ENCODE measurements at places on chromosomes 2 and 18. TPM values are rescaled to one million over a fixed set of nuclear protein-coding genes. Genes with fewer than 3 reads are reported as not detected.

The POTEC gene
- not detected for total RNA-seq

The LHCGR gene
- not detected for total RNA-seq

The FOXD4L1 gene
- total RNA-seq, result 0.49 TPM

The FAP gene
- total RNA-seq, result 47.1 TPM

The ERFE gene
- total RNA-seq, result 0.85 TPM

The TMEM37 gene
- total RNA-seq, result 13.6 TPM

- H3K27me3 ChIP-seq, result no peaks in the 10 kb centered on the region
- H3K27ac ChIP-seq, result no peak overlapping the region
- no peak for DNase-seq
- H3K4me1 ChIP-seq, result no peaks in the 10 kb centered on the region
- H3K4me3 ChIP-seq, result no peak overlapping the region
These were observed 45.8 kb downstream of the GALNT13 start for GRCh38 chr2:153917570-153917969.

GRCh38 chr2:5846881-5847280 lies 154.7 kb downstream of the SOX11 start:
- no peaks in the 10 kb centered on the region for H3K36me3 ChIP-seq
- no peak overlapping the region for H3K4me3 ChIP-seq
- peaks cover 4% of the 10 kb centered on the region for H3K27me3 ChIP-seq
- H3K4me1 ChIP-seq, result peaks cover 19% of the 10 kb centered on the region

GRCh38 chr2:110667071-110667470 lies 10.8 kb downstream of the BUB1 start:
- no peaks in the 10 kb centered on the region for H3K27me3 ChIP-seq
- DNase-seq, result no peak
- H3K4me3 ChIP-seq, result no peak overlapping the region
- no peak overlapping the region for H3K27ac ChIP-seq
- peaks cover 35% of the 10 kb centered on the region for H3K36me3 ChIP-seq
- peaks cover 11% of the 10 kb centered on the region for H3K4me1 ChIP-seq

- no peak overlapping the region for H3K27ac ChIP-seq
- H3K27me3 ChIP-seq, result no peaks in the 10 kb centered on the region
- no peak overlapping the region for H3K4me3 ChIP-seq
- DNase-seq, result no peak
- no peaks in the 10 kb centered on the region for H3K4me1 ChIP-seq
These were observed 334.6 kb upstream of the MGAT5 start for GRCh38 chr2:133919285-133919684.

DNA sequence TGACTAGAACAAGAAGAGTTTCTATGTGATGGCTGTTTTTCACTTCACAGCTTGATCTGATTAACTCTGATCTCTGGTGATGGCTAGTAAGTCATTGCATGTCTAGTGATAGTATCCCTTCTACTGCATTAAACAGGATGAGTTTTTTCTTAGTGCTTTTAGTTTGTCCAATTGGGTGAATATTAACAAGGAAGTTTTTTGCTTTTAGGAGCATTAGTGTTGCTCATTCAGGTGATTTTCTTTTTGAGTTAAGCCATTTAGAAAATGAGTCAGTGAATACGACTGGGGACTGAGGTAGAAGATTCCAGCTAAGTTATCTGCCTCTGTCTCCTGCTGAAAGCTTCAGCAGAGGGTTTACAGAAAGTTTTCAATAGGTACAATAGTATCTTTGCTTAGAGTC lies 306.7 kb downstream of the PIK3C3 start:
- no peak overlapping the region for H3K4me3 ChIP-seq
- no peak for DNase-seq
- H3K4me1 ChIP-seq, result no peaks in the 10 kb centered on the region
- H3K27ac ChIP-seq, result no peak overlapping the region
- H3K36me3 ChIP-seq, result no peaks in the 10 kb centered on the region
- H3K27me3 ChIP-seq, result no peaks in the 10 kb centered on the region

- no peak for DNase-seq
- H3K27me3 ChIP-seq, result no peaks in the 10 kb centered on the region
- no peak overlapping the region for H3K4me3 ChIP-seq
- H3K4me1 ChIP-seq, result peaks cover 34% of the 10 kb centered on the region
- H3K27ac ChIP-seq, result no peak overlapping the region
These were observed 61.8 kb downstream of the CDH2 start for GRCh38 chr18:28115149-28115550.

DNA sequence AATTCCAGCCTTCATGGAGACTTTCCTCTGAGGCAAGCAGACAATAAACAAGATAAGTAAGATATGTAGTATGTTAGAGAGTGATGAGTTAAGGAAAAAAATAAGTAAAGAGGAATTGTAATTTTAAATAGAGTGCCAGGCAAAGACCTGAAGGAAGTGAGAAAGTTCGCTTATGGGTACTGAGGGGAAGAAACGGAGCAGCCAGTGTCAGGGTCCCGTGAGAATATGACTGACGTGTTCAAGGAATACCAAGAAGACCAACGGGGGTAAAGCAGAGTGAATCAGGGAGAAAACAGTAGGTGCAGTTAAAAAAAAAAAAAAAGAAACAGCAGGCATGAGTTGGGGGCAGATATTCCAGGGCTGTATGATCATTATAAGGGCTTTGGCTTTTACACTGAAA lies 45.1 kb downstream of the ARHGEF33 start:
- H3K4me3 ChIP-seq, result no peak overlapping the region
- H3K4me1 ChIP-seq, result peaks cover 2% of the 10 kb centered on the region
- H3K27ac ChIP-seq, result no peak overlapping the region
- no peaks in the 10 kb centered on the region for H3K36me3 ChIP-seq

GRCh38 chr2:175151791-175152190 lies 16.2 kb downstream of the ATF2 start:
- H3K27ac ChIP-seq, result no peak overlapping the region
- H3K36me3 ChIP-seq, result peaks cover 15% of the 10 kb centered on the region
- no peak for DNase-seq
- peaks cover 6% of the 10 kb centered on the region for H3K4me1 ChIP-seq

GRCh38 chr18:25345081-25345866 lies 6.7 kb downstream of the ZNF521 start:
- no peak overlapping the region for H3K4me3 ChIP-seq
- no peak for DNase-seq
- H3K4me1 ChIP-seq, result peaks cover 28% of the 10 kb centered on the region
- H3K27ac ChIP-seq, result no peak overlapping the region
- H3K36me3 ChIP-seq, result no peaks in the 10 kb centered on the region

GRCh38 chr18:69945220-69946114 lies 2.2 kb downstream of the CD226 start:
- no peak overlapping the region for H3K4me3 ChIP-seq
- no peak for DNase-seq
- H3K4me1 ChIP-seq, result peaks cover 3% of the 10 kb centered on the region
- no peaks in the 10 kb centered on the region for H3K36me3 ChIP-seq

GRCh38 chr18:41482501-41482900 lies 472.5 kb upstream of the PIK3C3 start:
- no peak overlapping the region for H3K27ac ChIP-seq
- no peak for DNase-seq
- H3K36me3 ChIP-seq, result peaks cover 4% of the 10 kb centered on the region
- H3K4me3 ChIP-seq, result no peak overlapping the region
- H3K4me1 ChIP-seq, result no peaks in the 10 kb centered on the region

DNA sequence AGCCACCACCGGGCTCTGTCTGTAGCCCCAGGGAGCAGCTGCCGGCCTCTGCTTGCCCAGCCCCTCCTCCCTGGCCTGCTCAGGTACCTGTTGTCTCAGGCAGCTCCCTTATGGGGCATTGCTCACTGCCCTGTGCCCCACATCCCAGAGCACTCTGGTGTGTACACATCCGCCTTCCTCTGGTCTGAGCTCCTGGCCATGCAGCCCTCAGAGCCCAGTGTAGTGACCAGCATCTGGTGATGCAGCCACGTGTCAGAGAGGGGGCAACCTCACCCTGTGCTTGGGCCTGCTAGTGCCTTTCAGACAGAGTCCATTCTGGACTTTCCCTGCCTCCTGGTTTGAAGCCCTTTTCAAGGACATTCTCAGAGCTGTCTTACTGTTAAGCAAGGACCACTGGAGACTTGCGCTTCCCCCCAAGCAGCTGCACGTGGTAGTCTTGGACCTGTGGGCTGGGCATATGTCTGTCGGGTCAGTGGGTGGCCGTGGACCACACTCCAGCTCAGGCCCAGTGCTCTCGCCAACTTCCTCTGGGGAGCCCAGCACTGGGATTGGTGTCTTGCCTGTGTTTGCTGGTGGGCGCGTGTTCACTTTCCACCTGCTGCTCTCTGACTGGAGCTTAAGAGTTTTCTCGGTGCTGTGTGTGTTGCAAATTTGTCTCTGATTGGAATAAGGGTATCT lies 30.7 kb downstream of the DGKD start:
- no peaks in the 10 kb centered on the region for H3K27me3 ChIP-seq
- H3K4me1 ChIP-seq, result peaks cover 44% of the 10 kb centered on the region
- H3K36me3 ChIP-seq, result no peaks in the 10 kb centered on the region
- H3K4me3 ChIP-seq, result no peak overlapping the region
- DNase-seq, result no peak

DNA sequence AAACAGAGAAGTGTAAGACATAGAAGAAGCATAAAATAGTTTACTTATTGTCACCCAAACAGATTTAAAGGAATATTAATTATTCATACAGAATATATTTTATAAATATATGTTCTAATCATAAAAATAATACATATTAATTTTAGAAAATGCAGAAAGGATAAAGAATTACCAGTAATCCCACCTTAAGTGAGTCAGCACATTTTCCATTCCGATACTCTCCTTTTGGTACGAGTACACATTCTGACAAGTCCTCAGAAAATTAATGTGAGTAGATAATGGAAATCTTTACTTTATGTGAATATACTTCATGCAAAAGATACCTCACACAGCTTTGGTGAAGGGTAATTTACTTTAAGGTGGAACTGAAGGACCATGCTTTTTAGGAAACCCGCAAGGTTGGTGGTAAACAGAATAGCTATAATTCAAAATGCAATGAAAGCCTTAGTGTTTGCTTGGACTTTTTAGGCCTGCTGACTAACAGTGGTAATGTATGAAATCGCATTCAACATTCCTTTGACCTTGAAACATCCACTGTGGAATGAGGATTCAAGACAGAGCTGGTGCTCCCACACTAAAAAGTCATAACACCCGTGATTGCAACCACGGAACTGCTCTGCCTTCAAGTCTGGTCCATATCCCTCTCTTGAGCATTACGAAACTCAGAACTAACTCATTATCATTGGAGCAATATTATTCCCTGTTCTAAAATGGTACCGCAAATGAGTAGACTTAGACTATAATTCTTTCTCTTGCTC lies 28.1 kb upstream of the HTR2B start:
- H3K27ac ChIP-seq, result peak overlapping the region; percentile 59
- H3K27me3 ChIP-seq, result no peaks in the 10 kb centered on the region
- no peak overlapping the region for H3K4me3 ChIP-seq
- H3K36me3 ChIP-seq, result peaks cover 4% of the 10 kb centered on the region

DNA sequence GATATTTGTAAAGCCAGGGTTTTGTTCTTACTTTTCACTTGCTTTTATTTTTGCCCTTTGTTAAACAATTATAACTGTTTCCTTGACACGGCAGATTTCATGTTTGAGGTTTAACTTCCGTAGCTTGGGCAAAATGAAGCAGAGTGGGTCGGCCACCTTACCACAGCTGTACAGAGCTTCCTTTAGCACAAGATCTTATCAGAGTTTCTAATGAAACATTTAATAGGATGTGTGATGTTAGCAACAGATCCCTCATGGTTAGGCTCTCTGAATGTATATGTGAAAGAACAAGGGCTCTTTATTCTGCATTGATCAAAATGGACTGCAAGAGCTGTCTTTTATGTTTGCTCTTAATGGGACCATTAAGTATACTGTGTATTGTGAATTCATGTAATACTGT lies 22.3 kb downstream of the RNF125 start:
- DNase-seq, result no peak
- no peak overlapping the region for H3K27ac ChIP-seq
- no peaks in the 10 kb centered on the region for H3K27me3 ChIP-seq
- no peaks in the 10 kb centered on the region for H3K4me1 ChIP-seq
- peaks cover 3% of the 10 kb centered on the region for H3K36me3 ChIP-seq

GRCh38 chr2:216441308-216442010 lies 29.2 kb downstream of the SMARCAL1 start:
- no peak overlapping the region for H3K4me3 ChIP-seq
- no peak for DNase-seq
- H3K27ac ChIP-seq, result no peak overlapping the region
- peaks cover 44% of the 10 kb centered on the region for H3K36me3 ChIP-seq
- H3K4me1 ChIP-seq, result no peaks in the 10 kb centered on the region

DNA sequence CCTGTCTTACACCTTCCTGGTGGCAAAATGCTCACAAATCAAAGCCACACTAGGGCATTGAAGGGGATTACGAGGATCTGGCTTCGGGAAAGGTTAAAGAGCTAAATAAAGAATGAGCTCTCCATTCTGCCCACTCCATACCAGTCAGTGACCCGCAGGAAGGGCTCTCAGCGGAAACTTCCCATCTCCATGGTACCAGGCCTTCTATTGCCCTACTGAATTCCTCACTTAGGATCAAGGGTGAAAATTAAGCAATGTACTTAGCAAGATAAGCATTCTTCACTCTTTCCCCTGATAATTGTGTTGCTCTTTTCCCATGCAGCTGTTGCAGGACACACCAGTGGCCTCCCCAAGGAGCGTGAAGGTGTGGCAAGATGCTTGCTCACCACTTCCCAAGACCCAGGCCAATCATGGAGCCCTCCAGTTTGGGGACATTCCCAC lies 75.6 kb upstream of the TTC39C start:
- H3K27me3 ChIP-seq, result peaks cover 4% of the 10 kb centered on the region
- H3K27ac ChIP-seq, result no peak overlapping the region
- peaks cover 11% of the 10 kb centered on the region for H3K4me1 ChIP-seq
- DNase-seq, result no peak
- no peaks in the 10 kb centered on the region for H3K36me3 ChIP-seq

DNA sequence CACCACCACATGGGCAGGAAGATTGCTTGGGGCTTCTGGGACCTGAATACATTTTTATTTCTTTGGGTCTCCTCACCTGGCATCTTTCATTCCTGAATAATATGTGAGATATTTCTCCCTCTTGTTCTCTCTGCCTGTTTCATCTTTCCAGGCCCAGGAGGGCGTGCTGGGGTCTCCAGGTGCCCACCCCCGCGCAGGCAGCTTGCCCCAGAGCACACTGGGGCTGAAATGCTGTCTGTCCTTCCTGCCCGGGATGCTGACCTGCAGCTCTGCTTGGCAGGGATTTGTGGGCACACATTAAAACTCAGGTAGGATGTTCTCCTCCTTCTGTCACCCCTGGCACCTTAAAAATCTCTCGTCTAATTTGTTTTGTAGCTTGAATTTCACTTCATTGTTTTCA lies 39.7 kb upstream of the TEX51 start:
- no peaks in the 10 kb centered on the region for H3K4me1 ChIP-seq
- DNase-seq, result no peak
- H3K27ac ChIP-seq, result no peak overlapping the region
- no peak overlapping the region for H3K4me3 ChIP-seq
- no peaks in the 10 kb centered on the region for H3K36me3 ChIP-seq

All from mesothelial cell of epicardium (in vitro differentiated cells).